Stomach (tissue), 19 donors: ENCODE measurements at places on chromosomes 2 and 18. TPM values are rescaled to one million over a fixed set of nuclear protein-coding genes. Genes with fewer than 3 reads are reported as not detected.

UXS1 gene
- 13.3 TPM for polyA plus RNA-seq

DNA sequence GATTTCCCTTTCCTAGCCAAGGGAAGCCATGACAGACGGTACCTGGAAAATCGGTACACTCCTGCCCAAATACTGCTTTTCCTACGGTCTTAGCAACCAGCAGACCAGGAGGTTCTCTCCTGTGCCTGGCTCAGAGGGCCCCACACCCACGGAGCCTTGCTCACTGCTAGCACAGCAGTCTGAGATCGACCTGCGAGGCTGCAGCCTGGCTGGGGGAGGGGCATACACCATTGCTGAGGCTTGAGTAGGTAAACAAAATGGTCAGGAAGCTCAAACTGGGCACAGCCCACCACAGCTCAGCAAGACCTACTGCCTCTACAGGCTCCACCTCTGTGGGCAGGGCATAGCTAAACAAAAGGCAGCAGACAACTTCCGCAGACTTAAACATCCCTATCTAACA is 6.8 kb upstream of the CD207 start:
- DNase-seq = no peak

DNA sequence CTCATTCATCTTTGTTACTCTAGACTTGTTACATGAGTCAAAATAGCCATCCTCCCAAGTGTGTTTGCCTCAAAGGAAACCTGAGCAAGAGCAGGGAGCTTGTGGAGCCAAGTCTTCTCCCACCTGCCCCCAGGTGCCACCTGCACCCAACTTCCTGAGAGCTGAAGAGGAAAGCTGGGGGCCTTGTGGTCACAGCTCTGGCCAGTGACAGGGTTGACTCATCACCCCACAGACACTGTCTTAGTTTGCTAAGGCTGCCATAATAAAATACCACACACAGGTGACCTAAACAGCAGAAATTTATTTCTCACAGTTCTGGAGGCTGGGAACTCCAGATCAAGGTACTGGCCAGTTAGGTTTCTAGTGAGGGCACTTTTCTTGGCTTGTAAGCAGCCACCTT is 99.6 kb downstream of the TPGS2 start:
- no peak for DNase-seq

- no peak for DNase-seq
Observed at GRCh38 chr18:47387864-47388263, 136.4 kb upstream of the SKOR2 start.

DNA sequence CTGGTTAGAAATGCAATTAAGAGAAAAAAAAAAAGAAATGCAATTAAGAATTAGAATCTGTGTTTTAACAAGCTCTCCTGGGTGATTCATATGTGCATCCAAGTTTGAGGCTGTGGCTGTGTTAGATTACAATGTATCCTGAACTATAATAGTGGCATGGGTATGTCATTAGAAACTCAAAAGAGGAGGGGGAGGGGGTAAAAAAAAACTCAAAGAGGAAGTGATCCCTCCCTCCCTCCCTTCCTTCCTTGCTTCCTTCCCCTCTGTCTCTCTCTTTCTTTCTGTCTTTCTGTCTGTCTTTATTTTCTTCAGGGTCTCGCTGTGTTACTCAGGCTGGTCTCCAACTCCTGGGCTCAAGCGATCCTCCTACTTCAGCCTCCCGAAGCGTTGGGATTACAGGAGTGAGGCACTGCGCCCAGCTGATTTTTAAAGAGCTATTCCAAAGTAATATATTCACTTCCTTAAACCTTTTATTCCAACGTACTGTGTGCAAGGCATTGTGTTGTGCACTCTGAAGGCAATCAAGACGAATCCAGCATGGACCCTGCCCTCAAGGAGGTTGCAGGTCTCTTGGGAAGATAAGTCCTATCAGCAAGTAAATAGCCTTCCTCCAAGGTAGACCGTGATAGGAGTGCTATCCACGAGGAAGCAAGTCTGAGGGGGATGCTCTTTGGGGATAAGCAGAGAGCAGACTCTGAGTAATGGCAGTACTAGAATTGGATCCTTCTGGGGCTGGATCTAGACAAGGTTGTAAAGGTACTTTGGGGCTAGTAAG is 35.9 kb upstream of the MCFD2 start:
- DNase-seq = no peak

DNA sequence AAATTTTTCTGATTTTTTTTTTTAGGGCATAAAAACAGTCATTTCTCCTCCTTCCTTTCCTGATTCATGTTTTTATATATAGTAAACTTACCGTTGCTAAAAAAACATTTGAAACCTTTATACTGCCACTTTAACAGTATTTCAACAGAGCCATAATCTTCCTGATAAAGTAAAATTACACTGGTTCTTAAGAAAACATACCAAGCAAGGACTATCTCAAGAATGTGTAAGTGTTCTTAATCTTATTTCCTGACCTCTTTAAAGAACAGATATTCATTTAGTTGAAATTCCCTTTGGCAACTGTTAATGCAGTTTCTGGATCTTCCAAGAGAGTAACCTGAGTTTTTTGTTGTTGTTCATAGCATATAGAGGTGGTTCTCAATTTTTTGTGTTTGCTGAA is 26.6 kb upstream of the COLEC12 start:
- no peak for DNase-seq

- no peak for DNase-seq
Observed at GRCh38 chr2:229620759-229621158, 93.6 kb downstream of the DNER start.

GRCh38 chr2:136703214-136703613 is 62.1 kb upstream of the THSD7B start:
- no peak for DNase-seq
